ENCODE measurements at places on chromosomes 13 and 19.

DNA sequence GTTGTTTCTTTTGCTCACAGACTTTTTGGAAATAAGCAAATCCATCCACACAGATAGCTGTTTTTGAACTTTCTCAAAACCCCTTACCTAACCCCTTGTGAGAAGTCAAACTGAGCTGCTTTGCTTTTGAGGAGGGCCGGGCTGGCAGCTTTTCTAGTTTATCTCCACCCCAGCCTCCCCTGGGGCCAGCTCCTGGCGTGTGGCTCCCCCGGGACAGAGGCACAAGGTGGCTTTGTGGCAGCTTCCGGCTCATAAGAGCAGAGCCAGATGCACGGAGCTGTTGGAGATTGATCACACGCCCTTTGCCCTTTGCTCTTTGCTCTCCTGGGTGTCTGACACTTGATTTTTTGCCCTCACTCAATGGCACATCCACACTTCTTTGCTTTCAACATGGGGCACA lies 24.9 kb upstream of the RNF113B start:
- no peak for DNase-seq

DNA sequence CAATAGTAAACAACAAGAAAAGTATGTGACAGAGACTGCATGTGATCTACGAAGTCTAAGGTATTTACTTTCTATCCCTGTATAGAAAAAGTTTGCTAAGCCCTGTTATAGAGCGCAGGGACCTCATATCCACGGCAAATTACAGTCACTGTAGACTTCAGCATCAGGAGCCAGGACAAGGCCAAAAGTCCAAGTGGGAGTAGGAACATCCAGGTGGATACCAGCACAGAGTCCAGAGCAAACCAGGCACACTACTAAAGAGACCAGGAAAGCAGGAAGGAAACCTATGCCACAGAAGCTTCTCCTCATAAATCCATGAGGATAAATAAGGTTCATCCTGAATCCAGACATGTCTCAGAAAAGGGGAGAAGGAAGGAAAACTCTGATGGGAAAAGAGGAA lies 342.2 kb upstream of the HTR2A start:
- DNase-seq, result no peak

- no peak for DNase-seq
Observed at GRCh38 chr19:21608571-21608970, 103.2 kb downstream of the ZNF429 start.

DNA sequence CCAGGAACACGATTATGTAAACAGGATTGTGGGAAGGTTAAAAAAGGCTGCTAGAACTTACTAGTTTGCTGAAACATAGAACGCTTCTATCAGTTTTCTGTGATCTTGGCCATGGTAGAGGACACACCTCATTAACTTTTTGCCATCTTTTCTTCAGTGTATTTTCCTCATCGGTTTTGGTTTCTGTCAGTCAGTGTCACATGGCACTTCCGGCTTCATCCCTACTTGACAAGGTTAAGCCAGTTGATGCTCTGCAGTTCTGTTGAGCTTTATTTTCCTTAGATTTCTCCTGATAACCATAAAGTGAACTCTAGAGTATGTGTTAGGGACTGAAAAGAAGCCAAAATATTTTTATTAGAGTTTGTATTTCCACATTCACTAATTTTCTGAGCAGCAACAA lies 147.5 kb downstream of the NDFIP2 start:
- no peak for DNase-seq

GRCh38 chr19:41131186-41131585 lies 17.0 kb downstream of the CYP2F1 start:
- no peak for DNase-seq

DNA sequence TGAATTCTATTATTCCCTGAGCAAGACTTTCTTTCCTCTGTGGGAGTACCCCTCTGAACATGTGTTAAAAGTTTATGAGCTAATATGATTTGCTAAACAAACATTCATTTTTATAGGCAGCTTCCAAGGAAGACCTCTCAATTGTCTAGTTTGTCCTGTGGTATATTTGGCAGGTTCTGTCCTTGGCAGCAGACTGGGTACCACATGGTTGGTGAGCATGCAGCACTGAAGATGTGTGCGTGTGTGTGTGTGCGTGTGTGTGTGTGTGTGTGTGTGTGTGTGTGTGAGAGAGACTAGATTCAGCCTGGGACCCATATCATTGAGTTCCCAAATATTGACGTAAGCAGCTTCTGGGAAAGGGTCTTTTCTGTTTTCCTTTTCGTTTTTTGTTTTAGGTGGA lies 24.0 kb downstream of the FGF9 start:
- DNase-seq, result no peak

DNA sequence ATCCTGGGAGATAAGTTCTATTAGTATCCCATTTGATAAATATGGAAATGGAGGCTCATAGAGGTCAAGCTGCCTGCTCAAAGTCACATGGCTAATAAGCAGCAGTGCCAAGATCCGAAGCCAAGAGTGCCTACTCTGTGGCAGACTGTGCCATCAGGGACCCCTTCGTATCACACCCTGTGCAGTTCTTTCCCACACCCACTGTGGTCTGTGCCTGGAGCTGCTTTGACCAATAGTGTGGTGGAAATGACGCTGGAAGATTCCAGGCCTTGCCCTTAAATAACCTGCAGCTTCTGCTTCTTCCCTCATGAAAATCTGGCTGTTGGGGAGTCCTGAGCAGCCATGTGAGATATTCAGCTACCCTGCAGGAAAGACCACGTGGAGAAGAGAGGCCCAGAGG lies 10.1 kb downstream of the OPA3 start:
- no peak for DNase-seq

DNA sequence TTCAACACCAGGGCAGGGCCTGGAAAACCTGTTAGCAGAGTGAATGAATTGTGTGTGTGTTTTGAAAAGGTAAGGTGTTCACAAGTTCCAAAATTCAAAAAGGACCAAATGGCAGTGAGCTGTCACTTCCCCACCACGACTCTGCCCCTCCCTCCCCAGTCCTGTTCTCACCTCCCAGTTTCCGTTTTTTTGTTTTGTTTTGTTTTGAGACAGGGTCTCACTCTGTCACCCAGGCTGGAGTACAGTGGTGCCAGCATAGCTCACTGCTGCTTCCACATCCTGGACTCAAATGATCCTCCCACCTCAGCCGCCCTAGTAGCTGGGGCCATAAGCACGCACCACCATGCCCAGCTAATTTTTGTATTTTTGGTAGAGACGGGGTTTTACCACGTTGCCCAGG lies 20.3 kb upstream of the BCL3 start:
- DNase-seq, result no peak

GRCh38 chr19:47540748-47541147 lies 25.9 kb upstream of the NAPA start:
- no peak for DNase-seq

GRCh38 chr19:3249408-3249807 lies 24.9 kb downstream of the CELF5 start:
- DNase-seq, result no peak

DNA sequence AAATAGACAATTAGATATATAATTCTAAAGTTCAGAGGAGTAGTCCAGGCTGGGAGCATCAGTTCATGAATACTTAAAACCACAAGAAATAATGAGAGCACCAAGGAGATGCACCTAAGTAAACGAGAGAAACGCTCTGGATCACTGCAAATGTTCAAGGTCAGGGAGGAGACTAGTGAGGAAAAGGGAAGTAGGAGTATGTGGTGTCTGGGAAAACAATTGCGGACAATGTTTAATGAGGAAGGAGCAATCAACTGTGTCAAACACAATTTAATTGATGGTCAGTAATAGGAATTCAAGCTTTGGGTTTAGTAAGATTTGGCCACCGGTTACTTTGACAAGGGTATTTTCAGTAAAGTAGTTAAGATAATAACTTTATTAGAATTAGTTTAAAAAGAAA lies 652.2 kb downstream of the DACH1 start:
- DNase-seq, result no peak

DNA sequence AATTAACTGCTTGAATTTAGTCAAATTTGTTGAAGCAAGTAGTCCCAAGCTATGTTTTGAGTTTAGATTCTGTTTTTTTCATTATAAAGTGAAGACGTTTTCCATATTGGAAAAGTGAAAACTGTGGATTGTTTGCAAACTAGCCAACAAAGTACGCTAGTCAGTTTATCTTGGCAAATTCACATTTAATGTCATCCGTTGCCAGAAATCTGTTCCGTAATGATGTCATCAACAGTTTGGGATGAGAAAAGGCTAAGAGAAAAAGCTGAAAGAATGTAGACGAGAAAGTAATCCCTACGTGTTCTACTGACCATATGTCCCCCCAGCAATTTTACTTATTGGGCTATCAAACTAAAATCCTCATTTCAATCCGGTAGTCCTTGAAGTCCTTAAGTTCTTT lies 419.6 kb downstream of the GPC6 start:
- no peak for DNase-seq

DNA sequence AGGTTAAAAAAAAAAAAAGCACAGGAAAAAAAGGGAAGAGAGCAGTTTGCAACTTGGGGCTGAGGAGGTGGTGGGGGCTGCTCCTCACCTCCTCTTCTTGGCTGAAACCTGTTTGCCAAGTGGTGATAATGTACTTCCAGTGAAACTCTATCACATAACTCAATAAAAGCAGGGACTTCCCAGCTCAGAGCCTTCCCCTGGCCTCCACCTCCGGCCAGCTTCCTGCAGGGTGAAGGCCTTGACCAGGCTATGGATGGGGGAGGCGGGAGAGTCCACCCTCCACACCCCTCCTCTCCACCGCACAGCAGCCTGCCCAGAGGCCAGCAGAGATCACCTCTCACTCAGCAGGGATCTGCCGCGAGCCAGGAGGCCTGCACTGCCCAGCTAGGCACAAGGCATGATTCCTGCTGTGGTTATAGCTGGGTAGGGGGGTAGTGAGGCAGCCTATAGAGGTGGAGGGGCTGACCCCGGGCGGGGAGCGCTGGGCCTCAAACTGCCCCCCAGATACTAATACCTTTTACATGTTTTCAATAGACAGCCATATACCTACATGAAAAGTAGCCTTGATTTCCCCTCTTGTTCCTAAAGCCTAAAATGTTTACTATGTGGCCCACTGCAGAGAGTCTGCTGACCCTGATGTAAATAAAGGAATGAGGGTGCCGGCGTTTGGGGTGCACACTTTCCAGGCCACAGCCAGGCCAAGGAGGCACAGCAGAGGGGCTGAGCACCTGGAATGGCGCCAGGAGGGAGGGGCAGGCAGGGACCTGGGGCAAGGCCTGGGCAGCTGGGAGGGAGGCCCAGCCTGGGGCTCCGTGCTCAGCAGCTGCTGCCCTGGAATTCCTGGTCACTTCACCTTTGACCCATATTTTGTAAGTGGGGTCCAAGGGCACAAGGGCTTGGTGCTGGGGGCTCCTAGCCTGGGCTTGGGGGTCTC lies 10.3 kb downstream of the ZNF787 start:
- DNase-seq, result no peak

GRCh38 chr13:50990818-50991506 lies 81.4 kb downstream of the RNASEH2B start:
- DNase-seq, result peak; percentile 13

Data from pons (tissue), 1 donor.